ENCODE measurements at places on chromosomes 4 and X. TPM values are rescaled to one million over a fixed set of nuclear protein-coding genes. Genes with fewer than 3 reads are reported as not detected.

Gene PAGE2B
- not detected for total RNA-seq

Gene PAGE2
- total RNA-seq = not detected

Gene MND1
- total RNA-seq = 3.5 TPM

Gene ADAD1
- not detected for total RNA-seq

Gene NLGN3
- total RNA-seq = not detected

Gene HMX1
- not detected for total RNA-seq

Gene GLOD5
- not detected for total RNA-seq

Gene ZDHHC15
- total RNA-seq = not detected

Gene DRD5
- total RNA-seq = not detected

Gene ZFX
- 61.4 TPM for total RNA-seq

Gene TKTL1
- not detected for total RNA-seq

Gene PHEX
- 8.7 TPM for total RNA-seq

Gene HTR2C
- total RNA-seq = not detected

Gene SSX3
- total RNA-seq = not detected

Gene BMX
- 2.5 TPM for total RNA-seq

Gene USP53
- total RNA-seq = 75.1 TPM

Gene NDP
- total RNA-seq = not detected

Gene NOCT
- 26.4 TPM for total RNA-seq

Gene PWWP3B
- total RNA-seq = not detected

Gene SMIM31
- total RNA-seq = 16.5 TPM

Gene SMPX
- total RNA-seq = not detected

Gene G3BP2
- 54.5 TPM for total RNA-seq

Gene ABLIM2
- total RNA-seq = 11.0 TPM

Gene AREG
- total RNA-seq = 10.5 TPM

Gene STPG2
- total RNA-seq = not detected

Gene SLC25A43
- 31.1 TPM for total RNA-seq

Gene POU3F4
- not detected for total RNA-seq

Gene FIP1L1
- 62.7 TPM for total RNA-seq

Gene CSAG3
- not detected for total RNA-seq

Gene GRIA3
- 12.4 TPM for total RNA-seq

Gene FGA
- total RNA-seq = not detected

Gene SATL1
- total RNA-seq = not detected

Gene ARAP2
- total RNA-seq = 66.8 TPM

Gene SLAIN2
- 20.0 TPM for total RNA-seq

Gene LIN54
- 8.7 TPM for total RNA-seq

Gene ZMAT1
- 23.1 TPM for total RNA-seq

Gene CHST7
- total RNA-seq = 3.3 TPM

Gene TMEM271
- not detected for total RNA-seq

Gene CXCL6
- not detected for total RNA-seq

Gene NSUN7
- total RNA-seq = 10.4 TPM

Gene EXOC1L
- total RNA-seq = not detected

Gene TBC1D1
- total RNA-seq = 120 TPM

Gene PF4V1
- not detected for total RNA-seq

Gene DOK7
- total RNA-seq = not detected

Gene MID1
- 29.9 TPM for total RNA-seq

Gene SPANXA1
- total RNA-seq = not detected
